ENCODE measurements at places on chromosomes 12 and 14.

DNA sequence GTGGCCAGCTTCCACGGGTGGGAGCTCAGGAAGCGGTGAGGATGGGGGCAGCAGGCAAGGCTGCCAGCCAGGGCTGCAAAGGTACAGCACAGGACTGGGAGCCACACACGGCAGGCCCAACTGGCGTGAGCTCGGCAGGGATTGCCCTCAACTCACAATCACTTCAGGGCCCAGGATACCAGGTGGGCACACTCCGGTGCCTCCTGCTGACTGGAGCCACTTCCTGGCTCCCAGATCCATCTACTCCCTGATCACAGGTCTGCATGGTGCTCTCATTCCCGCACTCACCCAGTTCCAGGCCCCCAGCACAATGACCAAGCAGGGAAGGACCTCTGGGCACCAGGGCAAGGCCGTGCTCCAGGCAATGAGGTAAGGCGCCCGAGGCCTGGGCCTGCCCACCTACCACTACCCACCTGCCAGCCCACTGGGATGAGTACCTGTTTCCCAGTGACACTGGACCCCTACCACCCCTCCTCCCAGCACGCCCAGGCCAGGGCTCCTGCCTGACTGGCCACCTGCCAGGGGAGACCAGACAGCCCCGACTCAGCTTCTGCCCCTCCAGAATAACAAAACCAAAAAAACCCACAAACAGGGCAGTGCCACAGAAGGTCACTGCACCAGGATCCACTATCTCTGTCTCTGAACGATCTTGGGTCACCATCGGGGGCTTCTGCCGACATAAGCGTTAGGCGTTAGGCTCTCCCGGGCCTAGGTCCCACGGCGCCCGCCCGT, 1.8 kb downstream of the JAG2 start:
- DNase-seq, result no peak

- no peak for DNase-seq
Observed at GRCh38 chr14:77076113-77076631, 21.9 kb upstream of the CIPC start.

DNA sequence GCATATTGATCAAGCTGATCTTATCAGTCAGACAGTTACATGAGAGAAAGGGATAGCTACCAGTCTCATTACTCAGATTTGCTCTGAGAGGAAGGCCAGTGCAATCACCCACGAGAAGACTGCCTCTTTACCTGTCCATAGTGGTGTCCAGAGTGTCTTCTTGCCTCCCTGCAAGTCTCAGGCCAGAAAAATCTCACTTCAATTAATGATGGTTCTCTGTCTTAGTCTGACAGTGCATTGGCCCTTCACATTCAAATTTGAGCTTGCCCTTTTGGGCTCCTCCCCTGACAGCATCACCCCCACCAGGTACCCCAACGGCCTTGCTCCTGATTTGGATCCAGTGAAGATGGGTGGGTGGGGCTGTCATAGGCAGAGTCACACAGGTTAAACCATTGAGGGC, at the start of gene AICDA:
AICDA (minus strand) TSS at position 231 of the 400 bp plus-strand sequence; CDS start at position 139, 92 bp downstream.
- DNase-seq, result no peak

DNA sequence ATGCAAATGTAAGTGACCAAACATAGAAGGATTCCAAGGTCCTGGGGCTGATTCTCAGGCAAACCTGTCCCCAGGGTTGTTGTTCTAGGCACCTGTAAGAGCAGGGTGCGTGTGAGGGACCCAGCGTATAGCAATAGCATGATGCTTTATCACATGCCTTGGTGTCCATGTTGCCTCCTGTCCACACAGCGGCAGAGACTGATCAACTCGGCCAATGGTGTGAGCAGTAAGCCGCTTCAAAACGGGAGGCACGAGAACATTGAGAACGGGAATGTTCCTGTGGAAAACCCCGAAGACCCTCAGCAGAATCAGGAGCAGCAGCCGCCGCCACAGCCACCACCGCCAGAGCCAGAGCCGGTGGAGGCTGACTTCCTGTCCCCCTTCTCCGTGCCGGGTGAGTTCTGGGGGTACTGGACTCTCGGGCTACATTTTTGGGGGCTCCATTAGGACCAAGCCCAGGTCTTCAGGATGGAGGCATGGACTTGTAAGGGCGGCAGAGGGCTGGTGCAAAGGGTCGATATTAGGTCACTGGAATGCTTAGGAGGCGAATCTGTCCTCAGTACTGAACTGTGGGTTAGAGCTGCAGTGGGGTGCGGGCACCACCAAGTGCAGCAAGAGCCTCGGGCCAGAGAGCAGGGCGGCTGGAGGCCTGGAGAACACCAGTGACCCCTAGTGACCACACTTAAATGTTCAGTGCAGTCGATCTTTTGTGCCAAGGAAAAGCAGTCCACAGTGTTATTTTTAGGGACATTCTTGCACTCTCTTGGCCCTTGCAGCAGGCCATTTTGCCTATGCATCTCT, 57.2 kb upstream of the RIN3 start:
- no peak for DNase-seq
